ENCODE measurements at places on chromosomes 1 and 21.

DNA sequence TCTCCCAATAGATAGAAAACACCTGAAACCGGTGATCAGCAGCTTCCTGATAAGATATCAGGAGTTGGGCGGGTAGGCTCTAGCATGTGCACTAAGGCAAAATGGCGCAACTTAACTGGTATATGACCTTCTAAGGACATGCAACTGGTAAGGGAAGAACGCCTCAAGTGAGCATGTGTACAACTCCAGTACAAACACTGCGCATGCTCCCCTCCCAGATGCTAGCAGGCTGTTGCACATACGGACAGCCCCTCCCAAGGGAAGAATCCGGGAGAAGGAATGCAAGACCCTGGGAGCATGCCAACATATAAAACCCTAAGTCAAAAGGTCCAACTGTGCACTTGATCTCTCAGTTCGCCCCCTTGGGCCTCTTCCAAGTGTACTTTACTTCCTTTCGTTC is 110.8 kb downstream of the TSEN15 start:
- DNase-seq: no peak

DNA sequence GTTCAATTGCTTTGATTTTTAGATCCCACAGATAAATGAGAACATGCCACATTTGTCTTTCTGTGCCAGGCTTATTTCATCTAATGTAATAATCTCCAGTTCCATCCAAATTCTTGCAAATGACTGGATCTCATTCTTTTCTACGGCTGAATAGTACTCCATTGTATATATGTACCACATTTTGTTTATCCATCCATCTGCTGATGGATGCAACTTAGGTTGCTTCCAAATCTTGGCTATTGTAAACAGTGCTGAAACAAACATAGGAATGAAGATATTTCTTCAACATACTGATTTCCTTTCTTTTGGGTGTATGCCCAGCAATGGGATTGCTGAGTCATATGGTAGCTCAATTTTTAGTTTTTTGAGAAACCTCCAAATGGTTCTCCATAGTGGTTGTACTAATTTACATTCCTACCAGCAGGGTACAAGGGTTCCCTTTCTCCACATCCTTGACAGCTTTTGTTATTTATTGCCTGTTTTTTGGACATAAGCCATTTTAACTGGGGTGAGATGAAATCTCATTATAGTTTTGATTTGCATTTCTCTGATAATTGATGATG is 344.4 kb downstream of the KCTD3 start:
- DNase-seq: no peak

- DNase-seq: peak; percentile 35
Measured at GRCh38 chr1:110011527-110012041, 22.8 kb upstream of the STRIP1 start.

- no peak for DNase-seq
Measured at GRCh38 chr1:57072401-57073110, 106.7 kb upstream of the C8B start.

- DNase-seq: no peak
Measured at GRCh38 chr1:164755690-164756089, 196.7 kb downstream of the PBX1 start.

- no peak for DNase-seq
Measured at GRCh38 chr1:185957441-185958363, 223.5 kb downstream of the HMCN1 start.

DNA sequence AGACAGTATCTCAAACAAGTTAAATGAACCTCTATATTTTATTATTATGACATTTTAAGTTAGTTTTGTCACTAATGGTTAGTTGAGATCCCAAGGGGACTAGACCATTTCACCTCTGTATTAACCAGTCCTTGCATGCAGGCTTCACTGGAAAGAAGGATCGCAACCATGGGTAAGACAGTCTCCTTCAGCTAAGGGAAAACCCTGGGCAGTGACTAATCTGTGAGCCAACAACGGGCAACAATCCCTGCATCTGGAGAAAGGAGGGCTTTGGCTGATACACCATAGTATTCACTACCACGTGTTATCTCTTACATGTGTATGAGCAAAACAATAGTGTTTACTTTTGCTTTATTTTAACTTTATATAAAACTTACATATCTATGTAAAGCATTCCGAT is 708.8 kb upstream of the CHRM3 start:
- DNase-seq: no peak

GRCh38 chr1:921011-921837 is 2.5 kb upstream of the SAMD11 start:
- DNase-seq: peak; percentile 98

GRCh38 chr1:47675047-47675675 is 237.3 kb downstream of the FOXD2 start:
- no peak for DNase-seq

DNA sequence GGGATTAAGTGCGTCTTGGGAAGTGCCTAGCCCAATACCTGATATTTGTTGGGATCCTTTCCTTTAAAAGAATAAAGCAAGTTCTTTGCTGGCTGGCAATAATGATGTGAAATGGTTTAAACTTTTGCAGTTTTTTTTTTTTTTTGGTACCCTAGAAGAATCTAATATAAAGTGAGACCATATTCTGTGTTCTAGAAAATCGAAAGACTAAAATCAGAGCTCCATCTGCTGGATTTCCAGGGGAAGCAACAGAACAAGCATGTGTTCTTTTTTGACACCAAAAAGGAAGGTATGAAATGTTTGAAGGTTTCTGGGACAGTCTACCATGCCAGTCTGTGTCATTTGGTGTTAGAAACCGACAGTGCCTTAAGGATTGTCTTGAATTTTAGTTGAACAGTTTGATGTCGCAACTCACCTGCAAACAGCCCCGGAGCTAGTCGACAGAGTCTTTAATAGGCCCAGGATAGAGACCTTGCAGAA is 6.4 kb downstream of the UTP11 start:
- no peak for DNase-seq

DNA sequence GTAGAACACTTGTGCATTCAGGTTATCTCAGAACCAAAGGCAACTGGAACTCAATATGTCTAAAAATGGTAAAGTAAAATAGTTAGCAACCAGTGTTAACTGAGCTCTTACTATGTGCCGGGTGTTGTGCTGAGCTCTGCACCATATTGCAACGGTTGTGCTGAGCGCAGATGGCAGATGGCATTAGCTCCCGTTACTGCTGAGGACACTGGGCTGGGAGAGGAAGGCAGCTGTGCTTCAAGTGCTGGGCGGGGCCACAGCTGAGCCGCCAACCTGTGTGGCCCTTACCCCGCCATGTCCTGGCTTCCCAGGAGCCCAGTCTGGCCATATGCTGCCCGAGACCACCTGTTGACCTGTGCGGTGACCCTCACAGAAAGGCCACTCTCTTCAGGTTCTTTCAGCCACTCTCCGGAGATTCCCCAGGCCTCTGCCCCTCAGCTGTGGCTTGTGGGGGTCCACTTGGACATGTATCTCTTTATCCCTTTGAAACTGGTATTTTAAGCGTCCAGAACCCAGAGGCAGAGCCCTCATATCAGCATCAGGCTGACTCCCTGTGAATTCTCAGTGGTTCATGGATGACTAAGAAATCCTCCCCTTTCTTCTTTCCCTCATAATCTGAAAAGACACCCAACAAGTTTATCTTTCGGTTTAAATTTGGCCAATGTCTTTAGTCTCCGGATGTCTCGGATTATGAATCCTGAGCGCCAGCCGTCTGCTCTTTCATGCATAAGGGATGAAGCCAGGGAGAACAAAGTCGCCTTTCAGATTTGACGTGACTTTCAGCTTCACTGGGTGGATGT is 26.4 kb downstream of the LDLRAP1 start:
- no peak for DNase-seq

DNA sequence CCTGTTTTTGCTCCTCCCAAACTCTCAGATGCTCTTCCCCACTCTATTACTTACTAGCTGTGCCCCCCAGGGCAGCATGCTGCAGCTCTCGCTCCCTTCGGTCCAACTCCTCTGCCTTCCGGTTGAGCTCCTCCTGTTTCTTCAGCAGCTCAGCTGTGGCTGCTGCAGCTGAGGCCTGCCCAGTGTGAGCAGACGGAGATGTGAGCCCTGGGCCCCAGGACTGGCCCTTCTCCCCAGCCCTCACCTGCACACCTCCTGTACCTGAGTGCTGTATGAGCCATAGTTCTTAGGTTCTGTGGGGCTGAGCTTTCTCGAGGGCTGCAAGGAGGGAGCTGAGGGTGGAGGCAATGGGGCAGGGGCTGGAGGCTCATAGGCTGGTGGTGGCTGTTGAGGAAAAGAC is 1.9 kb downstream of the SCAMP3 start:
- no peak for DNase-seq

- no peak for DNase-seq
Measured at GRCh38 chr1:23578311-23578996, 19.2 kb upstream of the ID3 start.

DNA sequence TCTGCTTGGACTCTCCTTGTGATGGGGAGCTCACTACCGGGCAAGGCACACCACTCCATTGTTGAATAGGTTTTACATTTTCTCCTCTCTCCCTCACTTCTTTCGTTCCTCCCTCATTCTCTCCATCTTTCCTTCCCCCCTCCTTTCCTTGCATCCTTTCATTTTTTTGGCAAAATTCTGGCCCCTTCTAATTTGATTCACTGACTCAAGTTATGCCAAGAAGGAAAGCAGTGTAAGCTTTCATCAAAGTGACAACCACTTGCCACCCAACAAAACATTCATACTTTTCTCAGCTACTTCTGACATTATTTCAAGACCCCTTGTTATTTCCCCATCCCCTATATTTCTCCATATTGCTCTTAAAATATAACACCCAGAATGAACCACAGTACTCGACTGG is 68.4 kb downstream of the CACNA1E start:
- DNase-seq: no peak

GRCh38 chr1:197342669-197343068 is 74.6 kb downstream of the CRB1 start:
- DNase-seq: no peak

DNA sequence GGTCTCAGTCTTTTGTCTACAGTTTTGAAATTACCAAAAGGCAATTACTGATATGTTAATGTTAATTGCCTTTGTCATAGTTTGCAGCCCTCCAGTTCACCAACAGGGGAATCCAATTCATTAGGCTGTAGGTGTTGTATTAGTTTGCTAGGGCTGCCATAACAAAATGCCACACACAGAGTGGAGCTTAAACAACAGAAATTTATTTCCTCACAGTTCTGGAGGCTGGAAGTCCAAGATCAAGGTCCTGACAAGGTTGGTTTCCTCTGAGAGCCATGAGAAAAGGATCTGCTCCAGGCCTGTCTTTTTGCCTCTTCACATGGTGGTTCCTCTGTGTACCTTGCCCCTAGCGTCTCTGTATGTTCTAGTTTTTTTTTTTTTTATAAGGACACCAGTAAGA is 1.3 kb downstream of the RTCA start:
- no peak for DNase-seq

DNA sequence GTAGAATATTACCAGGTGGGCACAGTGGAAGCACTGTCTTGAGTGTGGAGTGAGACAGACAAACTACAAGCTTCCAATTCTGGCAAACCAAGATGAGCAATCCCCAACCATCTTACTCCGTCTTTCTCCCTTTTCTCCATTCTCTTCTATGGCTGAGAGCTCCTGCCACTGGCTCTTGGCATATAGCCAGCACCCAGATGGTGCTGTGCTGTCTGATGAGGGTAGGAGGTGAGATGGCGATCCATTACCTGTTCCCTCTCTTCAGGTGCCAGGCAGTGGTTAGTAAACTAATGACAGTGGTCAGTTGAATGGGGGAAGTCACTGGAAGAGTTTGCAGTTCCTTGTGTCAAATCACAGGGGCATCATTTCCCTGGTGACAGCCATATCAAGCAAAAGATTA is 108.4 kb downstream of the FNBP1L start:
- DNase-seq: no peak

DNA sequence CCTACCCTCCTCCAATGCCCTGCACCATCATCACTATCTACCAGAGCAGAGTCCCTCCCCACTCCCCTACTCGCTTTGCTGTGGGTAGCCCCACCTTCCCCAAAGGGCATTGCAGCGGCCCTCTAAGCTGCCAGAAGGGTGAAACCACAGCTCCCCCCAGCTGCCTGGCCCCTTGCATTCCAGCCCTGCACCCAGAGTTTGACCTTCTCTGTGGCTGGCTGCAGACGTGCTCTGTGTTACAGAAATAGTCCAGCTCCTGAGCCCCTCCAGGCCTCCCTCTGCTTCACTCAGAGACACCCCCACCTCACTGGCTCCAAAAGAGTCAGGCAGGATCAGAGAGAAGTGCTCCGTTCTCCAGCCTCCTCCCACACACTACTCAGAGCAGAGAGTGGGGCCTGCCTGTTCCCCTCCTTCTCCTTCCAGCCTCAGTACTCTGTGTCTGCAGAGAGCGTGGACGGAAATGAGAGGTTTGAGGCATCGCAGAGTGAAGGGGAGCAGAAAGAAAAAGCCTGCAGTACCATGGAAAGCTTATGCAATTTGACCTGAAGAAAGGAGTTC is 63.2 kb downstream of the PLEKHA6 start:
- DNase-seq: no peak

GRCh38 chr1:42748461-42749410 is 8.7 kb upstream of the CLDN19 start:
- no peak for DNase-seq

DNA sequence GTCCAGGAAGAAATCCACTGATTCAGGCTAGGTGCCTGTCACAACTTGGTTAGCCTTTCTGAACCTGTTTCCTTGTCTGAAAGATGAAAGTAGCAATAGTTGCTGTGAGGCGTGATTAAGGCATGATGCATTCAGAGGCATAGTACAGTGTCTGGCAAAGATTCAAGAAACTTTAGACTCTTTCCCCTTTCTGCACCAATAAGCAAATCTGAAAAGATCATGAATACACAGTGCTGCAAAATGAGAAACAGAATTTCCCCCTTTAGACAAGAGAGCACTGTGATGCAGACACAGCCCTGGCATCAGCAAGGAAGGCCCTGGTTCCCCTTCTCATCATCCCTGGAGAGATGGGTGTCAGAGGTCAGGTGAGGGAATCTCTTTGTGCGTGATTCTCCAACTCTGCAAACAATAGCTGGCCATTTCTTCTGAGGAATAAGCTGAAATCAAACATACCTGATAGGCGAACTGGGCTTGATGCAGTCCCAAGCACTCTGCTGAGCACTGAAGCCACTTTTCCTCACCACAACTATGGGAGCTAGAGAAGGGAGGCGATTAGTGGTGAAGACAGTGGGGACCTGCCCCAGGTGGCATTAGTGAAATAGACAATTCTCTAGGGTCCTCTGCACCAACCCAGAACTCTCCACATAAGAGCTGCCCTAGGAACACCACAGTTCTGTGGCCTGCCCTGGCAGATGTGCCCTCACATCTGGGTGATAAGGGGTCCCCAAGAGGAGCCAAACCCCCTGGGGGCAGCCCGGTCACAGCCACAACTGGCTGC is 41.7 kb downstream of the ITPKB start:
- no peak for DNase-seq

DNA sequence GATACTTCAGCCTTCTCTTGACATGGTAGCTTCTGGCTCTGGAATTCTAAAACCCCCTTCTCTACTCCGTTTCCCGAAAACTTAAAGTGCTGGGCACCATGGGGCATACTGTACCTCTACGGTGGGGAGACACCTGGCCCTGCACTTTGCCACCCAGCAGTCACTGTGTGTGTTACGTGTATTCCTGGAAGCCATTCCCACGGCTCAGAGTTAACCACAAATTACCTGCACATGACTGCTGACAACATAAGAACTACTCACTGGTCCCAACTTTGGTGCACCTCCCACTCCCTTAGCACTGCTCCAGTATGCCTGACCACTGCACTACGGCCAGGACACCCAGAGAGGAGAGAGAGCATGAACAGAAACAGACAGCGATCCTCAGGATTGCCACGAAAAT is 29.4 kb upstream of the TMPRSS2 start:
- no peak for DNase-seq

All from NCI-H526 (cell line).